ENCODE measurements at places on chromosomes 7 and 10.

DNA sequence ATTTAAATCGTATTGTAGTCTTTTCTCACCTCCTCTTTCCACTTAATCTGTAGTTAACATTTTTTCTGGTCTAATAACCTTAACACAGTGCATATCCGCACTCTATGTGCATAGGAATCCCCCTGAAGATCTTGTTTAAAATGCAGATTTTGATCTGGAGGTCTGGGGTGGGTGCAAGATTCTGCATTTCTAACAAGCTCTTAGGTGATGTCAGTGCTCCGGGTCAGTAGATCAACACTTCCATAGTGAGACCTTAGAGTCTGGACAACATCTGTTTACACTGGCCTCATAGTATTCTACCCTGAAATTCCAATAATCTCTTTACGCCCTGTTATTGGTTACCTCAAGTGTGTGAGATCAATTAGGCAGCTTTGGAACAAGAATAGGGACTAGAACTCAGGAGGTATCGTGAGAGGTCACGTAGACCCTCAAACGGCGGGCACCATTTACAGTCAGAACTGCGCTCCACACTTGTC, 434 bp upstream of the PLEKHA8 start:
- no peak for DNase-seq

DNA sequence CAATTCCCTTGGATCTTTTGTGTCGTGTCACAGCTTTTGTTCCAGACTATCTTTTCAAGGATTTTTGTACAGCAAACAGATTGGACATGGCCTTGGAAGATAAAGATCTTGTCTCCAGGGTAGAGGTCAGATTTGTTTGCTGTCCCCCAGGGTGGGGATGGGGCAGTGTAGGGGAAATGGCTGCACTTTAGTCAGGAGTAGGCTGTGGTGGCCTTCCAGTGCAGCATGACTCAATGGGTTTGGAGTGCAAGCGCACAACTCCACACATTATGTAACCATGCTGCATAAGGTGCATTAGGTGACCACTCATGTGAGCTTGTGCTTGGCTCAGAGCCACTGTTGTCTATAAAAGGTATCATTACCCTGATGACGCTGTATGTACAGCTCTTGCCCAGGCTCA, 23.9 kb upstream of the ADAMTS14 start:
- no peak for DNase-seq

DNA sequence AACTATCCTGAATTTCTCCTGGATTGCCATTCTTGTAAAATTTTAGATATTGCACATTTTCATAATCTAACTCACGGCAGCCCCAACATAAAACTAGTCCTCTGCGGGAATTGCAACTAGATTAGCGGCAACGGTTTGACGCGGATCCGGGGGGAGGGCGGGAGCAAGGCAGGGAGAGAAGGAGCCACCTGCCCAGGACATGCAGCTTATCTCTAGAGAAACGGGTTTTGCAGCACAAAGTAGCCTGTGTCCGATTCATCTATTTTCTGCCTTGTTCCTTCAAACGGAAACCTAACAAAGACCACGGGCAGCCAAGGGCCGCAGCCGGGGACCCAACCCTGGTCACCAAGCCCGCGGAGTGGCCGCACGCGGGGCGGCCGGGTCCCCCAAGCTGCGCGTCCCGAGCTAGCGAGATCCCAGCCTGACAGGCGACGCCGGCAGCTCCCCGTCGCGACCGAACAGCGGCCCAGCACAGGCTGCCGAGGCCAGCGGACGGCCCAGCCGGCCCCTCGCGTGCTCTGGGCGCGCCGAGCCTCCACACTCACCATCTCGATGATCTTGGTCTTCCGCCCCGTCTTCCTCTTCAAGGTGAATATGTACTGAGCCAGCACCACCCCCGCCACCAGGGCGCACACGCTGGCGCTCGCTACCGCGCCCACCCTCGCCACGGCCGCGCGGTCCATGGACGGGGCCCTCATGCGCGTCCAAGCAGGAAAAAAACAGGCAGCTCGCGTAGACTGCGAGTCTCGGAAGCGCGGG, at the start of gene NT5C3A:
TSS of gene NT5C3A (minus strand) at position 754 of the 759 bp plus-strand sequence. CDS start at position 683, 71 bp downstream.
- DNase-seq, result no peak

DNA sequence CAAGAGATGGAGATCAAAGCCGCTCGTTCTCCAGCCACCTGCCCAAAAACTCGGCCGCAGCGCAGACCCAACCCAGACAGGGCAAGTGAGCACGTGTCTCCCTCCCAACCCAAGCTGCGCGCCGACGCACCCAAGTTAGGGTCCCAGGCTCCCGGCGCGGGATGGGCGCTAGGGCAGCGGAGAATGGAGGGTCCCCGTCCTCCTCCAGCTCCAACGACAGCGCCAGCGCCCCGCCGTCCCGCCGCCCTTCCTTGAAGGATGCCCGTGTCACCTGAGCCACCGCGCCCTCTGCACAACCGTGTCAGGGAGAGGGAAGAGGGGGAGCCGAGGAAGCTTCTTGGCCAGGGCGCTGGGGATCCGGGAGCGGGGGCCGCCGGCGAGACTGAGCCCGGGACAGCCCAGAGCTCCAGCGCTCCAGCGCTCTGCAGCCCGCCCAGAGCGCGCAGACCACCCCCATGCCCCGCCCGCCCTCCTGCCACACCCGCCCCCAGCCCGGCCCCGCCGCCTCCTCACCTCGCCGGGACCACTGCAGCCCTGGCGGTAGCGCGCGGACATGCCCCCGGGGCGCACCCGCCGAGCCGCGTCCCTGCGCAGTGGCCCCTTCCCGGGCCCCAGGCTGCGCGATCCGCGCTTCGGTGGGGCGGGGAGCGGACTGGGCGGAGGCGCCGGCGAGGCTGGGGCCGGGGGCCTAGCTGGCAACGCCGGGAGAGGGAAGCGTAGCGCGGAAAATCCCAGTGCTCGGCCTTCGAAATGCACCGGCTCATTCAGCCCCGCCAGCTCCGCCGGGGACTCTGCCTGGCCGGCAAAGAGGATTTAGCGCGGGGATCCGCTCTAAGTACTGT, at the start of gene SLC16A12:
TSS of gene SLC16A12 (minus strand) at position 424 of the 842 bp plus-strand sequence. CDS start 73,016 bp downstream, outside the sequence.
- no peak for DNase-seq

DNA sequence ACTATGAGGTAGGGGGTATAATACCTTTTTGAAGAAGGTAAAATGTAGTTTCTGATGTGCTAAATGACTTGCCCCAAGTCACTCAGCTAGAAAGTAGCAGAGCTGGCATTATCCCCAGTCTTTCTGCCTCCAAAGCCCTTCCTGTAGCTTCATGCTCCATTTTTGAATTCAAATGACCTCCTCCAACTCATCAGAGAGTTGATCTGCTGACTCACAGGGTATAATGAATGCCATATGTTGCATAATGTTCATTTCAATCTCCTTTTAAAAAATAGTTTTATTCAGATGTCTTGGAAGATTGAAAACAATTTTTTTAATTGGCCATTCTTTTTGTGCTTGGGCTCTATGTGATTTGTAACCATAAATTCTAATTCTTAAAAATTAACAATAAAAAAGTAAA, 272.8 kb upstream of the IMMP2L start:
- no peak for DNase-seq

Data from stimulated activated naive CD4-positive, alpha-beta T cell treated with Interleukin-2 at 50 U/mL for 16 hours (primary cell).